ENCODE measurements at places on chromosomes 2 and 18.

- no peak for DNase-seq
Observed at GRCh38 chr2:59985923-59986322, 567.5 kb downstream of the BCL11A start.

GRCh38 chr2:241364781-241365180 lies 8.7 kb downstream of the FARP2 start:
- no peak for DNase-seq

GRCh38 chr18:79554321-79554720 lies 125.3 kb upstream of the CTDP1 start:
- DNase-seq = no peak

- DNase-seq = no peak
Observed at GRCh38 chr2:237892478-237892877, 33.1 kb downstream of the RAMP1 start.

GRCh38 chr2:58146707-58147106 lies 94.4 kb downstream of the FANCL start:
- peak; percentile 11 for DNase-seq

DNA sequence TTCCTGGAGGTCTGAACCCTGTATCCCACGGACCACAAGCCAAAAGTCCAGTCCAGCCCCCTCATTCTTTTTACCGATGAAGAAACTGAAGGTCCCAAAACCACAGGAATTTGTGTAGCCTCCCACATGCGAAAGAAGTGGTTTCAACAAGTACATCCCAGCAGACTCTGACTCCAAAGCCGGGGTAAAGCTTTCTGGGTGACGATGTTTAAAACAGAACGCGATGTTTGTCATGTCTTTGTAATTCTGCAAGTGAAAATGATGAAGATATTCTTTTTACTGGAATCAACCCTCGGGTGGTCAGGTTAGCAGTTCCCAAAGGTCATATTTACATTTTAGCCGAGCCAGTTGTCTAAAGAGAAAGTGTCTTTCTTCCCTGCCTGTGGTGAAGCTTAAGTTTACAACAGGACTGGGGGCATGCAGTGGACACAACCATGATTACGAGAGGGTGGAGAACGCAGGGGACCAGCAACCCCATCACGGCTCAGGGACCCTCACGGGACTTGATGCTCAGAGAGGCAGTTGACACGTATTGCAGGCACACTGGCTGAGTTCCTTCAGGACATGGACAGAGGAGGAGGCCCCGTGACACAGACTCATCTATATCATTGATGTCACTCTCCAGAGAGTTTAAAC lies 17.8 kb upstream of the TMEM131 start:
- DNase-seq = peak; percentile 38

- no peak for DNase-seq
Observed at GRCh38 chr2:240401781-240402551, 33.5 kb upstream of the GPC1 start.

- no peak for DNase-seq
Observed at GRCh38 chr2:651951-652373, 25.2 kb downstream of the TMEM18 start.

GRCh38 chr2:174762464-174762863 lies 1.8 kb downstream of the CHRNA1 start:
- no peak for DNase-seq

- no peak for DNase-seq
Observed at GRCh38 chr2:85771486-85771885, 17.7 kb downstream of the ATOH8 start.

- no peak for DNase-seq
Observed at GRCh38 chr18:55249550-55249949, 290.3 kb upstream of the CCDC68 start.

GRCh38 chr2:225668606-225669266 lies 269.2 kb downstream of the NYAP2 start:
- peak; percentile 65 for DNase-seq

GRCh38 chr2:232478571-232479340 lies 8.9 kb downstream of the ECEL1 start:
- no peak for DNase-seq

DNA sequence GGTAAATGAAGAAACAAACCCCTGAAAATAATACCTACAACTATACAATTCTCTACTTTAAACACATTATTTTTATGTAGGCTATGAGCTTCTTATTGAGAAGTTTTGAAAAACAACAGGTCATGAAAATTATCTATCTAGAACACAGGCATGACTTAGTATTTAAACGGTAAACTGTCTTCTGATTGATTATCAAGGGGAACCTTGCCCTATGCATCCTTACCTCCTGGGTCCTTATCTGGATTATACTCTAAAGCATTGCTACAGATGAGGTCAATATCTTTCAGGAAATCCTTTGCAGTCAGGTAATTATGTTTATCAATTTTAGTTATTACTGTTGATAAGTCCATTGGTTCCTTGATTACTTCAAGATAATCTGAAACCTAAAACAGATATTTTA lies 144.3 kb downstream of the ATAD2B start:
- no peak for DNase-seq

DNA sequence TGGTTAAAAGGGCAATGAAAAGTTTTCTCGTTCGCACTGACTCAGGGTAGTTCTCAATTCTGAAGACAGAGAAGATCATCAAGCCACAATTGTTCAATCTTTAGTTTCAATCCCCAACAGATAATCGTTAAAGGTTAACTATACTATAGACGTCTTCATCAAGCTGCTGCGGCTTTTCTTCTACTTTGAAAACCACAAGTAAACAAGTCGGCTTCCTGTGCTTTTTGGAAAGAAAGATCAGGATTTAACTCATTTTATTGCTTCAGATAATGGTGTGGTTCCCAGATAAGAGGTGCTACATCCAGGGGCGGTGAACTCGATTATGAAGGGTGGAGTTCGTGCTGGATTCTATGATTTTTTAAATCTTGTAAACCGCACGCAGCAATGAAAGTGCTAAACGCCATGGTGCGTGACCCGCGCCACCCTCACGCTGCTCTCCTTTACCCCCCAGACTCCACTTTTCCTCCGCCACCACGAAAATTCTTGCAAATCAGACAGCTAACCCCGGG lies 545 bp upstream of the CDCA7 start:
- no peak for DNase-seq

DNA sequence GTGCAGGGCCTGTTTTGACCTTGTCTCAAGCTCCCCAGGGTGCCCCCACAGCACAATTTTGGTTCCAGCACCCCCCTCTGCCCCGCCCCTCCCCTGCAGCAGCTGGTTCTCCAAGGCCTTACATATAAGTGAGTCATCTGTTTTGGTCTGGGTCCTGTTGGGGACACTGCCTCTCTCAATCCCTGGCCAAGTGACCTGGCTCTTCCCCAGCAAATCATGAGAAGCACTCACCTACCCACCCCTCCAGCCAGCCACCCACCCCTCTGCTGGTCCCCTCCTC lies 90.5 kb downstream of the INHBB start:
- DNase-seq = no peak

- no peak for DNase-seq
Observed at GRCh38 chr2:192886636-192887035, 691.9 kb upstream of the TMEFF2 start.

GRCh38 chr2:51145761-51146160 lies 113.8 kb upstream of the NRXN1 start:
- no peak for DNase-seq

- peak; percentile 76 for DNase-seq
Observed at GRCh38 chr2:179218848-179219594, 45.6 kb downstream of the SESTD1 start.

GRCh38 chr2:152497481-152498052 lies 162.6 kb downstream of the FMNL2 start:
- DNase-seq = peak; percentile 68

DNA sequence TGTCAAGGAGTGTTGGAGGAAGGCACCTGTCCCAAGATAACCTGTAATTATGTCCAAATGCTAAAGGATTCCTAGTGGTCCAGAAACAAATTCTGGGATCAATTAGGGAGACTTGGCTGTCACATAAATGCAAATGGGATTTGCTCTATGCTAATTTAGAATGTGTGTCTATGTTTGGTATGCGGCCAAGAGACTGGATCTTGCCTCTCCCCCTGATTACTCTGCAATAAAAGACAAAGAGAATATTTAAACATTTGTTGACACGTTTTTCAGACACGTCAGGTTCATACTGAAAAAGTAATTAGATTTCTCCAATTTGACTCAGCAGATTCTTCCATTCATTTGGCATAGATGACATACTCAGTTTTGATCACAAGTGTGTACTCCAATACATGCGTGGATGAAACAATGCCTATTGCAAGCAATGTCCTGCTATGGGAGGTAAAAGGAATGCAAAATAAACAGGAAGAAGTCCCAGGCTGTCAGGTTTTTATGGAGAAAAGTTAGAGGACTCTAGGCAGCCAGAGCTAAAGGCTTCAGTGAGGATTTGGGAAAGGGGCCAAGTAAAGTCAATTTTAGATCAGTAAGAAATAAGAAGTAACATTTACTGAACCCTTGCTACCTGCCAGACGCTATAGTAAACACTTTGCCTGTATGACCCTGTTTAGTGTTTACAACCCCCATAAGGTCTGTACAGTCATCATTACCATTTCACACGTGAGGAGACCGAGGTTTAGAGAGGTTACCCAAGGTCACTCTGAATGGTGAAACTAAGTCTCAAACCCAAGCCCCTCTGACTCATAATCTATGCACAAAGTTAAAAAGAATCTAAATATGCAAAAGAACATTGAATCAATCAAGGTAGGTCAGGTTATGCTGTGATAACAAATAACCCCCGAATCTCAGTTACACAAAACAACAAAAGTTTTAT lies 7.8 kb downstream of the ANTXR1 start:
- no peak for DNase-seq

- no peak for DNase-seq
Observed at GRCh38 chr2:236654496-236654895, 84.9 kb downstream of the ACKR3 start.
